Stimulated activated CD4-positive, alpha-beta T cell treated with anti-CD3 and anti-CD28 coated beads, Interleukin-1b, Interleukin-23, amount 100 ng/mL, for 1 hour (primary cell): ENCODE measurements at places on chromosomes 3 and 15.

DNA sequence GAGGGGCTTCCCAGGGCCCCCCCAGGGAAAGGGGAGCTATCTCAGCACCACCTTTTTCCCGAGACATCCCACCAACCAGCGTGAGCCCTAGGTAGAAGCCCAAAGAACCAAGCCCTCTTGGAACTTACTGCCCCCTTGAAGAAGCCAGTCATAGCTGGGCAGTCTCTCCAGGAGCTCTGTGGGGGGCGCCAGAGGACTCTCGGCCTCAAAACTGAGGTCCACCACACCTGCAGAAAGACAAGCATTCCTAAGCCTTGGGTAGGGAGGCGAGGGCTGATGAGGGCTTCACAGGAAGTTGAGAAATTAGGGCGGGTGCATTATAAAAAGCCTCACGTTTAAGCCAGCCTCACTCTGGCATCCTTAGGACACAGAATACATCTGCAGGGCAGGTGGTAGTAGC lies 9.0 kb downstream of the SSUH2 start:
- DNase-seq = no peak

DNA sequence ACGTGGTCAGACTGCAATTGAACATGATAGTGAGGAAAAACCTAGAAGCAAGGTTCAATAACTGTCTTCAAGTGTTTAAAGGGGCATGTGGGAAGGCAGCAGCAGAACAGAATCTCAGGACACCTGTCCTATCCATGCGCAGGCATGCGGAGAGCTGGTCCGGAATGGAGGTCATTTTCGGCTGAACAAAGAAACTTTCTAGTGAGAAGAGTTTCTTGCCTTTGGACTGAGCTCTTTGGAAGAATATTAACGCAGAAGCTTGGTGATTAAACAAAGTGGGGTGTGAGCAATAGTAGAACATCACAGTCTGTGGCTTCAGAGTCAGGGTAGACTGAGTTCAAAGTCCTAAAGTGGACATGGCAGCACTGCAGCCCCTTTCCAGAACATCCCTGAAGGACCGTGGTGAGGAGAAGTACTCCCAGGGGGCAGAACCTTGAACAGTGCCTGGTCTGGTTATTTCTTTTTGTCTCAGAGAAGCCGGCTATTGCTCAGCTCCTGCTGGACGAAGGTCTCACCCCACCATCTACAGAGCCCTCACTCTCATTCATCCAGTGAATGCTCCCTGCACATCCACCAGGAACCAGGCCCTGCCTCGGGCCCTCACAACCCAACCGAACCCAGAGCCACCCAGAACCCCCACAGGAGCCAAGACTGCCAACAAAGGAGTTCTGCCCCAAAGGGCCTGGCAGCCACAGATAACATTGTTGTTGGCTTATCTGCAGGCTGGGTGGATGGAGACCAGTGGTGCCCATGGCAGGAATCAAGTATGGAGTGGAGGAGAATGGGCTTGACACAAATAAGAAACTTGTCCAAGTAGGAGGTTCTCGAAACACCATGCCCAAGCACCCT lies 2.8 kb upstream of the SSUH2 start:
- no peak for DNase-seq

DNA sequence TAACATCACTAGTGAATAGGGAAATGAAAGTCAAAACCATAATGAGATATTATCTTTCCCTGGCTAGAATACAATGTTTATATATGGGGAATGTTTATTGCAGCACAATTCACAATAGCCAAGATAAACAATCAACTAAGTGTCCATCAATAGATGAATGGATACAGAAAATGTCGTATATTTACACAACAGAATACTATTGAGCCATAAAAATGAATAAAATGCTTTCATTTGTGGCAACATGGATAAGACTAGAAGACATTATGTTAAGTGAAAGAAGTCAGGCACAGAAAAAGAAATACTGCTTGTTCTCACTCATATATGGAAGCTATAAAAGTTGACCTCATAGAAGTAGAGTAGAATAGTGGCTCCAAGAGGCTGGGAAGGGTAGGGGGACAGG lies 65.2 kb downstream of the SLC9C1 start:
- no peak for DNase-seq

- DNase-seq = no peak
These were observed 42.8 kb upstream of the ROBO1 start for GRCh38 chr3:79810581-79810980.

- DNase-seq = no peak
These were observed 14.5 kb upstream of the CTSH start for GRCh38 chr15:78959360-78959759.

GRCh38 chr3:69739204-69740102 lies at the start of gene MITF:
TSS of gene MITF (plus strand) at chr3:69739464. CDS start at chr3:69739598, 134 bp downstream.
- DNase-seq = no peak

DNA sequence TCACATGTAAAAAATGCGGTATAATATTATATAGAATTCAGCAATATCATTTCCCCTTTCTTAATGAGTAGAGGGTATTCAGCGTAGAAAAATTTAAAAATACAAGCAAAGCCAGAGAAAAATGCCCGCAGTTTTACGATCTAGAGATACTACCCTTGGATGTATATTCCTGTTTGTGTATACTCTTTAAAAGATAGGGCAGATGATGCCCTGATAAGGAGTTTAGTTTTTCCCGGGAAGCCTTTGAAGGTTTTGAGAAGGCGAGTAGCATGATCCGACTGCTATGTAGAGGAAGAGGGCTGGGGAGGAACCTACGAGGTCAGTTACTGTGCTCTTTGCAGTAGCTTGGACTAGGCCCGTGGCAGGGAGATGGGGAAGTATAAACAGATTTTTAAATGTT lies 1.2 kb downstream of the YEATS2 start:
- no peak for DNase-seq

DNA sequence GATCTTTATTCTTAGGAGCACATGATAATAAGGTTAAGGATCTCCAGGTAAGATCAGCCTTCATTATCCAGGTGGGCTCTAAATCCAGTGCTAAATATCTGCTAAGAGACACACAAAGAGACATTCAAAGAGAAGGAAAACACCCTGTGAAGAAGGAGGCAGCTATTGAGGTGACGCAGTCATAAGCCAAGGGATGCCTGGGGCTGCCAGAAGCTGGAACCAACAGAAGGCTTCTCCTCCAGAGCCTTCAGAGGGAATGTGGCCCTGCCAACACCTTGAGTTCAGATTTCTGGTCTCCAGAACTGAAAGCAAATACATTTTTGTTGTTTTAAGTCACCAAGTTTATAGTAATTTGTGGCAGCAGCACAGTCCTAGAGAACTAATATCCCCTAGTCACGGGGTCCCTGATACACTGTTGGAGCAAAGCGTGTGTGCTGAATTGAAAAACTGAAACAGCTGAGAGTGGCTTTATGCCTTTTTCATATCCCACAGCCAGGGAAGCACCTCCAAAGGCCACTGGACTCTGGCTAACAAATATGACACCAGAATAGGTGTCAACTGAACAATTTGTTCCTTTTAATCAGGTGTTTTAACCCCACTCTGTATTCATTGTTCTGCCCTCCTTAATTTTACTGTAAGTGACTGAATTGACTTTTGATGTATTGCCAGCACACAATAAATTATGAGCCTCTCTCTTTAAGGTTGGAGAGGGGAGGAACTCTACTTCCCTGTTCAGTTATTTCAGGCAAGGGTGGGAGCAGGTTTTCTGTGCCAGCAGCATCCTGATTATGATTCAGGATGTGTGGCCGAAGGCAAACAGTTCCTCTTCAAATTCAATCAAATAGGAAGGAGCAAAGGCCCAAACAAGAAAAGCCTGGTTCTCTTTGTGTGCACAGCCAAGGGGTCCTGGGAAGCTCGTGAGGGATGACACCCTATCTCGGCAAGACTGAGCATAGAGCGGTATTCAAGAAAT lies 151.8 kb upstream of the HES1 start:
- DNase-seq = no peak

- no peak for DNase-seq
These were observed 49.0 kb downstream of the PBRM1 start for GRCh38 chr3:52636673-52637072.

DNA sequence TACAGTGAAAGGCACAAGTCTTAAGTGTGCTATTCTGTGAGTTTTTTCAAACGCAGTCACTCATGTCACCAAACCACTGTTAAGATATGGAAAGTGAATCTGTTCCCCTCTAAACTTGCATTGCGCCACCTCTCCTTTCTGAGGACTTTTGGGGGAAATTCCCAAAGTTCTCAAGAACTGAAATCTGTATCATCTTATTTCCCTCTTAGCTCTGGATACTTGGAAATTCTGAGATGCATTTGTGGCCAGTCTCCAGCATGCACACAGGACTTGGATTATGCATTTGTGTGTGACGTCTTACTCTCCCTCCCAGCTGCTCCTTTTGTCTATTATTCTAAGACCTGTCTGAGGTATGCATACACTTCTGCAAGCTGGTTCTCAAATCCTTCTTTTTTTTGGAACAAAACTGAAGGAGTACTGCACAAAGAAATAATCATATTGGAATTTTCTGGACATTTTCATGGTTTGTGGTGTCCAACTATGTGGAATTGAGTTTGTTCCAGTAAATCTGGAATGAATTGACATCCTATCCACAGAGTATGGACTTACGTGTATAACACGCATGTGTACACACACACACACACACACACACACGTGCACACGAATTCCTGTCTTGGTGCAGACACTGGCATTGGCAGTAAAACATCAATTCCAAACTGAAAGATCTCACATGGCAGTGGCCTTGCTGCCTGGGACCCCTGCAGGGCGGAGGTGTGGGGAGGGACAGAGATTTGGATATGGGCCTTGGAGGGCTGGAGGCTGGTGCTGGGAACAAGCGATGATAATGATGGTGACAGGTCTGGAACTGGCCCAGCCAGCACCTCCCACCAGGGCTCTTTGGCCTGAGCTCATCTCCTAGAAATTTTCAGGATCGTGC lies 8.2 kb upstream of the LCTL start:
- DNase-seq = no peak

DNA sequence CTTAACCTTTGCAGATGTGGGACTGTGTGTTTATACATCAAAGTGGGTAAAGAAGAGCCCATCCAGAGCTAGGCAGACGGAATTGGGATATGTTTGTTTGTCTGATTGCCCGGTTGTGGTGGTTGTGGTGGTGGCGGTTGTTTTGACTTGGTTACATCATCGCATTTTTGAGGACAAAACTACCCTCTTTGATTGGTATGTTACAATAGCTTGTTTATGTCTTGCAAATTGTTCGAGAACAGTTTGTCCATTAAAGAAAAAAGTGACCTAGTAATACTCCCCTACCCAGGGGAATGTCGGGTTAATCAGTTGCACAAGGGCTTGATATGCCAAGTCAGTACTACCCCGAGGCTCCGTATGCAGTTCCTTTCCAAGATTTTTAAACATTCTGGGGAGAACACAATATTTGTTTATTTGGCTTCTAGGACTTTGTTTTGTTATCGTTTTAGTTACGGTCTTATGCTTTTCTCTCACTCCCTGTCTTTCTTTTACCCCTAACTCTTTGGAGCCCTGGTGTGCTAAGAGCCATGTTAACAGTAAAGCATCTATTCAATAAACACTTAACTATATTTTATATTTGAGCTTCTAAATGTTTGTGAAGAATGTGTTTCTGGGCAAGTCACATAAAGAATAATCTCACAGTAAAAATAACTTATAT lies 315.4 kb downstream of the LPP start:
- DNase-seq = no peak

DNA sequence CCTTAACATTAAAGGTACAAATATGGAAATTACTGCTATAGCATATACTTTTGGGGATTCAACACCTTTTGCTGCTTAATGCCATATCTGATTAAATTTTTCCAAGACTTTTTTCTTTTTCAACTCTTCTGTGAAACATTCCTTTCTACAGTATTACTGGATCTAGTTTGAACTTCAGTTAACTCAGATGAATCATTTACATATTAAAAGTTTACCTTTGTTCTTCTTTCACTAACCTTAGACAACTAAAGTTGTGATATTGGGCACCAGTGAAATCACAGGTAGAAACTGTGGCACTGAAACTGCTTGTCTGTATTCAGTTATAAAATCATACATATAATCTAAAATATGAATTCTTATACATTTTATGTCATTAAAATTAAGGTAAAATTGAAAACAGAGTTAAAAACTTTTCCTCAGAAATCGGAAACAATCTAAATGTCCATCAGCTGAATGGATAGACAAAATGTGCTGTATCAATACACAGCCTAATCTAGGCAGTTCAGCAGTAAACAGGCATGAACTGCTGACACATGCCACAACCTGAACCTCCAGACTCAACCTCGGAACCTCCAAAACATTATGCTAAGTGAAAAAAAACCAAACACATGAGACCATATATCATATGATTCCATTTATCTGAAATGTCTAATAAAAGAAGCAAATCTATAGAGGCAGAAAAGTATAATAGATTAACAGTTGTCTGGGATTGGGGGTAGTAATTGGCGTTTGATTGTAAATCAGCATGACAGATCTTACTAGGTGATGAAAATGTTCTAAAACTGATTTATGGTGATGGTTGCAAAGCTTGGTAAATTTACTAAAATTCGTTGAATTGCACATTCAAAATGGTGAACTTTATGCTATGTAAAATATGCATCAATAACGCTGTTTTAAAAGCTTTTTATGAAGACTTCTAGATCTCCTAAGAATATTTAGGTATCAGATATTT lies 50.0 kb downstream of the PPARG start:
- no peak for DNase-seq

DNA sequence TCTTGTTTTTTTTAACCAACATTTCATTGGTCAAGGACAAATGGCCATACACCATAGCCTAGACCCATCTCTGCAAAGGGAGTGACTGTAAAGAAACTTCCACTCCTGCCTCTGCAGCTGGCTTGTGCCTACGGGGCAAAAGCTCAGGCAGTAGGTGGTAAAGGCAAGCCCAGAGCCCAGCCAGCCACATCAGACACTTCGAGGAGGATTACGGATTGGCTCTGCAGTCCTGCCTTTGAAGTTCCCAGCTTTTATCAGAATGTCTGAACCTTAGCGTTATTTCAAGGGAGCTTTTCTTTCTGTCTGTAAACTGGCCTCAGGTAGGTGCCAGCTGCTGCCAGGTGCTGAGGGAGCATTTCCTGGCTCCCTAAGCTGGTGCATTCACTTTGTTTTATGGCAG lies 15.6 kb downstream of the ZNF710 start:
- DNase-seq = no peak
